ENCODE measurements at places on chromosomes 11 and 22.
A peak's percentile ranks its signal among the peaks of the same experiment; 100 is the strongest.

- no peak for DNase-seq
Observed at GRCh38 chr11:117449111-117449693, 121.5 kb downstream of the CEP164 start.

- peak; percentile 95 for DNase-seq
Observed at GRCh38 chr11:62621567-62622470, at the start of gene B3GAT3. TSS of gene B3GAT3 (minus strand) at chr11:62621986. CDS start at chr11:62621947, 39 bp downstream.

GRCh38 chr11:123611698-123612097 lies 42.7 kb downstream of the SCN3B start:
- no peak for DNase-seq

GRCh38 chr11:47434011-47434786 lies 8.0 kb upstream of the PSMC3 start:
- DNase-seq, result no peak

DNA sequence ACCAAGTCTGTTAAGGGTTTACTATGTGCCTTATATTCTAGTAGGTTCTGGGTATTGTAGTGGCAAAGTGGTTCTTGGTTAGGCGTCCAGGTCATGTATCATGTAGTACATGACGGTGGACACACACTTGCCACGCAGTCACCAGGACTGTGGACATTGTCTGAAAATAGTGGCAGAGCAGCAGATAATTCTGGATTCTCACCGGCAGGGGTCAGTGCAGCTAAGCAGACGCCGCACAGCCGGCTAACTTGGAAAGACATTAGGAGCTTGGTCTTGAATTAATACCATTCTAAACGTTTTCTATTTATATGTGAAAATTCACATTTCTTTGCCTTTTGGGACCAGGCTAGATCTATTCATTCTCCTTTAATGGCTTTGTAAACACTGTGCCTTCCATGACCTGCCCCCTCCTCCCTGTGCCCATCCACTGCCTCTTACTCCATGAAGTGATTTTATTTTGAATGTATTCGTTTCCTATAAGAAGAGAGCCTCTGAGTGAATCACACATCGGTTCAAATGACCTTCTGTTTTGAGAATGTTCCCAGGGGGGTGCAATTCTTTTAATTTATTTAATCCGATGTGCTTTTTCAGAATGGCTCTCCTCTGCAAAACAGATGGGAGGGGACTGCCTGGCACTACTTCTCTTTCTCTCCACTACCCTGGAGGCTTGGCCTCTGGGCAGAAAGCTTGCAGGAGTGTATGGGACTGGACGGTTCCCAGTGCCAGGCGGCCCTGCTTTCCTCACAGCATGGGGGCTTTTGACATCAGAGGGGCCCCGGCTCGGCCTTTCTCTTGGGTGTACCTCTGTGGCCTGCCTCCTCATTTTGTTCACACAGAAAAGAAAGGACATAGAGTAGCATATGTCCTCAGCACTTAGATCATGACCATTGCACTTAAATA lies 378.0 kb downstream of the NTM start:
- no peak for DNase-seq

- no peak for DNase-seq
Observed at GRCh38 chr22:30332994-30333706, 6.4 kb upstream of the TBC1D10A start.

DNA sequence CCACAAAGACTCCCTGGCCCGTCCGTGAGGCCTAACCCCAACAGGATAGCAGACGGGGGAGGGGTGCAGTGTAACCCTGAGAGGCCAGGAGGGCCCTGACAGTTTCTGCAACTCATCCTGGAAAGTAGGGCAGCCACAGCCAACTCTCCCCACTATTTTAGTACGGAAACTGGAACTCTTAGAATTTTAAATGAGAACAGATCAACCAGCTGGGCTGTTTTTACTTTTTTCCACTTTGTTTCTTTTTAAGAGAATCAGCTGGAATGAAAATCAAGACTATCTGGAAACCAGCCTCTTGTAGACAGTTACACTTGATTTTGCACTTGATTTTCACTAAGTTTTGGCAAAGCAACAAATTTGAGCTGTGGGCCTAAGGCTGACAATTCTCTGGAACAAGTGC lies 42.7 kb upstream of the NRIP3 start:
- DNase-seq, result no peak

- DNase-seq, result no peak
Observed at GRCh38 chr22:36324414-36324813, 63.4 kb downstream of the MYH9 start.

DNA sequence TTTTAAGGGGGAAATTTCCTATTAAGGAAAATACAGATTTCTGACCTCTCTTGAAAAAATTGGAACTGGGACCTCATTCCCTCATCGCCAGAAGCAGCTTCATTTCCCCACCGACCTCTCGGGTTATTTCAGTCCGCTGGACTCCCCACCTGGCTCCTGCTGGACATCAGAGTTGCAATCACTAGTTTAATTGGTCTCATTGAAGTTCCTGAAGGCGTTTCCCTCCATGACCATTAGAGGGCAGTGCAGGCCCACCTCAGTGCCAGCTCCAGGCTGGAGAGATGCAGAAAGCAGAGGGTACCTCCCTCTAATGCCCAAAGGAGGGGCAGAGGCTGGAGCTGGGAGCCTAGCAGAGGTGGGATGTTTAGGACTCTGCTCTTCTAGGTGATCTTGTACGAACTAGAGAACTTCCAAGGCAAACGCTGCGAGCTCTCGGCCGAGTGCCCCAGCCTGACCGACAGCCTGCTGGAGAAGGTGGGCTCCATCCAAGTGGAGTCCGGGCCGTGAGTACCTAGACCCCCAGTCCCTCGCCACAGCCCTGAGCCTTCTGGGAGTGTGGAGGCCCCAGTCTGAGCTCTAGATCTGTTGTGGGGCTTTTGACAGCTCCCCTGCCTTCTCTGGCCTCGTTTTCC lies 2.7 kb downstream of the CRYBB3 start:
- DNase-seq, result peak; percentile 38

DNA sequence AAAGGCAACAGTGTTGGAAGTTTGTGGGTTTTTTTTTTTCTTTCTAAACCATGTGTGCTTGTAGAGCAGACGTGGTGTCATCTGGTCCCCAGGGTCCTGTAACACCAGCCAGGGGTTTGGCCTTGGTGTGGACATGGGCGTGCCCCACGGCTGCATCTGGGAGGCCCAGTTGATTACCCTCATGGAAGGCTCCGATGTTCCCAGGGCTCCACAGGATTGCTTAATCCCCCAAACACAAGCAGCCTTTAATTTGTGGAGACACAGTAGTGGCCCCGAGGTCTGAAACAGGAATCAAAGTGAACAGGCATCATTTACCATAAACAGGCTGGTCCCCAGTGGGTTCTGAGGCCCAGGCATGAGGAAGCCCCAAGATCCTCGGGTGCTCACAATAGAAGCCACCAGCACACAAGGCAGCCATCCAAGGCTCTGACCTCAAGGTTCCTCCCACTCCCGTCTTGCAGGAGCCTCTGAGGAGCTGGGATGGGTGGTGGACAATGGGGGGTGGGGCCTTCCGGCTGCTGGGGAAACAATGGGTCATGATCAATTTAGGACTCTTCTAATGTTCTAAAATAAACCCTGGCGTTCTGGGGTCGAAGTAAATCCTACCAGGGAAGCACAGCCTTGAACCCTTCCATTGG lies 115.0 kb upstream of the CD82 start:
- DNase-seq, result no peak

DNA sequence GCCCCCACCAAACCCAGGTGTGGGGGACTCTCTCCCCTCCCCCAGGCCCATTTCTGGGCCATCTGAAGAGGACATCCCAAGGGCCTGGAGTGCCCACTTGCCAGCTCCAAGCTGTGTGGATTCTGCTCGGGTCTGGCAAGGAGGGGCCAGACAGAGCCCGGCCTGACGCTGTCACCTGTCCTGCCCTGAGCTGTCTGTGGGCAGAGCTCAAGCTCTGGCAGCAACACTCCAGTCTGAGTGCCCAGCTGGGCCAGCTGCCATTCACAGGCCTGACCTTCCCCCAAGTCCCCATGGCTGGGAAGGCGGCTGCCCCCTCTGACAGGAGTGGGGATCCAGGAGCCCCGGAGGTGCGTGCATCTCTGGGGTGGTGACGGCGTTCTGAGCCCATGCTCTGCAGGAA lies 6.2 kb upstream of the PIM3 start:
- DNase-seq, result no peak

- no peak for DNase-seq
Observed at GRCh38 chr11:61157743-61158142, 3.5 kb downstream of the VPS37C start.

DNA sequence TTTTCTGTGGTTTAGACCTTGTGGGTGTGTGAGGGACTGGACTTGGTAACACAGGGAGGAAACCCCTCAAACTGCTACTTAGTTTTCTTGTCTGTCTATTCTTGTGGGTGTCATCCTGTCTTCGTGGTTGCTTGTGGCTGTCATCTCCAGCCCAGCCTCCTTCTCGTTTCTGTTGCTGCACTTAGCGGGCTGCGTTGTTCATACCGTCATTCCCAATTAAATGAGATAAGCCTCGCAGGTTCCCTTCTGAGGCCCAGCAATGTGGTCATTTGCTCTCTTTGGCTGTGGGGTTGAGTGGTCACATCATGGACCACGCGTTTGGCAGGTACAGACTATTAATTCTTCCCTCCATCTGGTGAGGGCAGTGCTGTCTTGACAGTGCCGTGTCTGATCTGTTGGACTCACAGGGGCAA lies 18.8 kb downstream of the PANX1 start:
- no peak for DNase-seq

GRCh38 chr11:44071157-44071556 lies 5.1 kb downstream of the ACCS start:
- DNase-seq, result no peak

DNA sequence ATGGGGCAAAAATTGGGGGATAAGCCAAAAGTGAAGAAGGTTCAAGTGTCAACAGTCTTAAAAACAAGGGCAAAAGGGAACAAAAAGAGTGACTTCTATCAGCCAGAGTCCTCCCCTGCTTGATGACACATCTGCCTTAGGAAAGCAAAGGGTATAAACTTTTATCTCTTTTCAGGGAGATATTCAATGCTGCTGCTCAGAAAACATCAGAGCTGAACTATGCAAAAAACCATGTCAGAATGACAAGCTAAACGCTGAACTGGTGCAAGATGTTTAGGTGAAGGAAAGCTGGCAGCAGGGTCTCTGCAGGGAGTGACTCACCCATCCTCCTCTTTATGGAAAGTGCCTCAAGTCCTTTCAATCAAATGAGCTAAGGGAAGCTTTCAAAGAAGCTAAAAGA lies 24.7 kb downstream of the ALG9 start:
- DNase-seq, result no peak

- no peak for DNase-seq
Observed at GRCh38 chr11:108115500-108116140, 5.7 kb upstream of the ACAT1 start.

DNA sequence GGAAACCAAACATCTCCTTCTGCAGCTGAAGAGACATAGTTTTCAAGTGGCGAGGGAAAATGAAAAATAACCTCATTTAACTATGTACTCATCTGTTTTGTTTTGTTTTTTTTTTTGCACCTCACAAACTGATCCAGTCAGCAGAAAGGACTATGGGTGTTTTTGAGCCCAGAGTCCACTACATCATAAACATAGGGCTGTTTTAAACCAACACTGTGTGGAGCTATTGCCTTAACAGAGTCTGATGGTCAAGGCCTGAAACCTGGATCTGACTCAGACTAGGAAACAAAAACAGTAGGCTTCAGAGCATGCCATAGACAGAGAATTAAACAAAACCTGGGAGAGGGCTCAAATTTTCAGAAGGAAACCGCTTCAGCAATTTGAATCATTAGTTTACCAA lies 99.3 kb upstream of the FSHB start:
- no peak for DNase-seq

DNA sequence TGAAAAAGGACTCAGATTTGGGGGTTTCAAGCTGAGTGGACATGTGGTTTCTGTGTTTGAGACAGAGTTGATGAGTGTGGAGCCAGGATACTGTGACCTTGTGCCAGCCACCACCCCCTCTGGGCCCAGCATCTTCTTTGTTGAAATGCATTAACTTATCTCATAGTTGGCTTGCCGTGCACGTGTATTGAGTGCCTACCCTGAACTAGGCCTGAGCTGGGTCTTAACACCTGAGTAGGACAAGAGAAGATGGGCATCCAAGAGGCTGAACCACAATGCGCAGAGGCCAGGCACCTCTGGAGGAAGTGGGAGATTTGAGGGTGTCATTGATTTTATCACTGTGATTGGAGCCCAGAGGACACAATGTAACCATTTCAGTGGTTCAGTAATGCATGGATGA lies 117.6 kb upstream of the CRYBB3 start:
- no peak for DNase-seq

DNA sequence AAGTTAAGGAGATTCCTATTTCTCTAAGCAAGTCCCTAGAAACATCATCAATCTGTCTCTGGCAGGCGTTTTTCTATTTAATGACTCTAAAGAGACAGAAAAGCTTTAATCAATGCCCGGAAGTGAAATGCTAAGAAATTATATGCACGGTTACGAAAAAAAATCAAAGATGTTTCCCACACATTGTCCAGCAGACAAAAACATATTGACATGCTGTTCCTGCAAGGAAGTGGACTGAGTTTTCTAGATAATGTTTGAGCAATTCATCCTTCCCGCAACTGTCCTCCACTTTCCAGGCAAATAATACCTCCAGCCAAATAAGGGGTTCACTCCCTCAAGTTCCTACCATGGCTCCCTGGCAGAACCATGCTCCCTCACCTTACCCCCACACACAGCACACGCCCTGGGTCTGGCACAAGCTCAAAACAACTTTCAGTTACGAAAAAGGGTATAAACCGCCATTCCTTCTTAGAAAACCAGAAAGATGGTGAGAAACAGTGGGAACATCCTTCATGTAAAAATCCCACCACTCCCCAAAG lies 29.6 kb downstream of the GALNT18 start:
- DNase-seq, result no peak

GRCh38 chr22:21564411-21564810 lies 3.1 kb upstream of the UBE2L3 start:
- no peak for DNase-seq

- DNase-seq, result no peak
Observed at GRCh38 chr22:50676180-50676636, 3.6 kb downstream of the SHANK3 start.

- no peak for DNase-seq
Observed at GRCh38 chr11:66863428-66864125, 6.7 kb downstream of the LRFN4 start.

- no peak for DNase-seq
Observed at GRCh38 chr11:119739021-119739703, 10.2 kb upstream of the NECTIN1 start.

GRCh38 chr22:24105631-24106030 lies 75.7 kb upstream of the SUSD2 start:
- no peak for DNase-seq

- no peak for DNase-seq
Observed at GRCh38 chr11:110371084-110371483, 58.7 kb upstream of the FDX1 start.

DNA sequence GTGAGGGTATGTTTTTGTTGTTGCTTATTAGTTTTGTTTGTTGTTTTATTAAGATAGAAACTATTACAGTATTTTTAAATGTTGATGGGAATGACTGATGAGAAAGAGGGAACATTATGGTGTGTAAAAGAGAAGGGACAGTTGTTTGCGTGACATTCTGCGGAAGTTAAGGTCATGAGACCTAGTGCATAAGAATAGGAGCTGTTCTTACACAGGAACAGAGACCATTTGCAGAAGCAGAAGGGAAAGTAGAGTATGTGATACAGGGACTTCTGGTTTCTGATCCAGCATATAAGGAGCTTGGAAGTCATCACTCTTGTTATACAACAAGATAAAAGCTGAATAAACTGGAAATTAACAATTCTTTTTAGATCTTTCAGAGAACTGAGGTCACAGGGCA lies 299.2 kb upstream of the API5 start:
- no peak for DNase-seq

Data from iPS DF 19.7 (cell line).